ENCODE measurements at places on chromosomes 2 and 18.
A peak's percentile ranks its signal among the peaks of the same experiment; 100 is the strongest.

DNA sequence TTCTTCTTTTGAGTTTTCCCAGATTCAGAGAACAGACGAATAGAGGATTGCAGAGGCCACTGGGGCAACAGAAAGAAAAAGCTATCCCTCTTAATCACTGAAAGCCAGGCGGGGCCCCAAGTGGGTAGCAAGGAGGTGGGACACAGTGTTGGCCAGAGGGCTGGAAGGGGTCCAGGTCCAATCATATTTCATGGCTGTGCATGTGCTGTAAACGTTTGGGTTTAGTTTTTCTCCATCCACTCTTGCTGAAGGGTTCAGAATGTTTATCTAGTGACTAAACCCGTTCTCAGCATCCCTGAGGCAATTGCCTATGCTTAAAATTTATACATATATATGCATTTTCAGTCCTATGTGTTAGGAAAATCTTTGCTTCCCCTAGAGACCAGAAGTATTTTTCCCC lies 99.4 kb upstream of the EPHA4 start:
- DNase-seq = no peak

DNA sequence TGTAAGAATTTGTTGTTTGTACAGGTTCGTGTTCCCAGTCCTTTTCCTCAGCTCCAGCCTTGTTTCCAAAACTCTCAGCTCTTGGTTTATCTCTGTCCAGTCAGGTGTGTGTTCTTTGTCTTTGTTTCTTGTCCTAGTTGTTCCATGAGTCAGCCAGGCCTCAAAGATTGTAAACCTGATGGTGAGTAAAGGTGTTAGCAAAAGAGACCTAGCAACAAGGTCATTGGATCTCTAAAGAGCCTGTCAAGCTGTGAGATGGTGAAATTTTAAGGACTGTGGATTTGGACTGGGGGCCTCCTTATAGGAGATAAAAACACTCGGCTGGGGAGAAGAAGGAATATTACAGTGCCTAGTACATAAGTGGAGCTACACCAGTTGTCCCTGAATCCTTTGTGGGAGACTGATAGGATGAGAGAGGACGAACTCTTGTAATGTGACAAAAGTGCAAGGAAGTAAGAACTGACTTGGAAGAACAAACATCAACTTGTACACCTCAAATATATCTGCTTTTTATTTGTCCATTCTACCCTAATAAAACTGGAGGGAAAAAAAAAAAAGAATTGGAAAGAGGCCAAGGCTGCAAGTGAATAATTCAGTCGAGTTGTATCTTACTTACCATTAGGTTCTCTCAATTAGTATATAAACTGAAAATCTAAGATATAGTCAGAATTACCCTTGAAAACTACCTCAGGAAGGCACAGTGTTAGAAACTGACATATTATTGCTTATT lies 37.2 kb downstream of the ITGA6 start:
- no peak for DNase-seq

- no peak for DNase-seq
These were observed 36.9 kb upstream of the NT5C1B start for GRCh38 chr2:18626256-18626668.

GRCh38 chr2:138689705-138690104 lies 90.5 kb downstream of the NXPH2 start:
- no peak for DNase-seq

DNA sequence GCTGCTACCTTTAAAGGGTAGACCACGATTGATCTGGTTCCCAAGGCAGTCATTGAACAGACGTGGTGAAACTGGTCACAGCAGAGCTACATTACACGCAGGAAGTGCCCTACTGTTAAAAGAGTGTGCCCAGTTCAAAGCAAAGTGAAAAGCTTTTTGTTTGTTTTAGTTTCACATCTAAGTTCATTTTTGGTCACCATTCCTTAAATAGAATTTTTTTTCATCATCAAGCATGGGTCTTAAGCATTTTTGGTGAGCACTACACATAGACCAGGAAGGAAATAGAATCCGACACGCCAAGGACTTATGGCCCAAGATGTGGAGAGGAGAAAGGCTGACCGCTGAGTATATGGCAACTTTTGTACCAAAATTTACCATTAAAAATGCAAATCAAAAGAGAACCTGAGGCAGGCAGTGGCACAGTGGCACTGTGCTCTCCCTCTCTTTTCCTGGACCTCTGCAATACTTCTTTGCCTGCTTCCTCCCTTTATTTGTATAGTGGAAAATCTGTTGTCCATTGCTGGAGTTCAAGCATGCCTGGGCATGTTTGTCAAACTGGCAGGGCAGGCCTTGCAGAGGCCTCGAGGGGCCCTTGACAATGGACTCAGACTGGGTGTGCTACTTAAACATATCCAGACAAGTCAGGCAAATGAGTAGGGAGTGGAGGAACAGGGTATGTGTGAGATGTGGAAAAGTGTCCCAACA lies 42.6 kb upstream of the HNRNPA3 start:
- no peak for DNase-seq

DNA sequence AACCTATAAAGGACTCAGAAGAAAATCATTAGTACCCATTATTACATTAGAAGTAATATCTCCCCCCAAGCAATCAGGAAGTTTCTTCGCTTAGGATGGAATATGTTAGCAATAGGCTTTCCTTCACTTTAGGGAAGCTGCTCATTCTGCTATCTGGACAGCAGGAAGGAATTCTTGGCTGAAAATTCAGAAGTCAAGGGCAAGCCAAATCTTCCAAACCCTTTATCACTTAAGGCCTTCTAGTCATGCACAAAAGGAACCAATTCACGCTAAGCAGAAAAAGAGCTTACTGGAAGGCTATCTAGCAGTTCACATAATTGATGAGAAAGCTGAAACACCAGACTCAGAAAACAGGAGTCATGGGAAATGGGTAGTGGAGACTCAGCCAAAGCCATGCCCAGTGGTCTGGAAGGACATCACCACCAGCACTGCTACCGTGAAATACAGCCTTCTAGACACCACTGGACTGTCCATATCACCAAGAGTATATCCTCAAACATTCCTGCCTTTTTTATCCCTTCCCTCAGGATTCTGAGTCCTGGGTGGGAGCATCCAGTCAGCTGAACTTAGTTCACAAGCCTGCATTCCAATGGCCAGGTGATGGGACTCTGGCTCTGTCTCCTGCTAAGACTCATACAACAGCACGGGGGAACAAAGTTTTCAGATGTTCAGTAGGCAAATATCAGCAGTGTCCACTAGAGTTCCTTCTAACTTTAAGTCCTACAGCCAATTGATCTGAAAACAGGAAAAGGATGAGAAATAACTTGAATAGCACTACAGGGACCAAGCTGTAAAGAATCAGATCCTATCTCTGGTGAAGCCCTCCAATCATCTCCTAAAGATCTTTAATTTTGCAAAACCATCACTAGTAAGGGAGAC lies 14.8 kb upstream of the ADAM17 start:
- DNase-seq = no peak

DNA sequence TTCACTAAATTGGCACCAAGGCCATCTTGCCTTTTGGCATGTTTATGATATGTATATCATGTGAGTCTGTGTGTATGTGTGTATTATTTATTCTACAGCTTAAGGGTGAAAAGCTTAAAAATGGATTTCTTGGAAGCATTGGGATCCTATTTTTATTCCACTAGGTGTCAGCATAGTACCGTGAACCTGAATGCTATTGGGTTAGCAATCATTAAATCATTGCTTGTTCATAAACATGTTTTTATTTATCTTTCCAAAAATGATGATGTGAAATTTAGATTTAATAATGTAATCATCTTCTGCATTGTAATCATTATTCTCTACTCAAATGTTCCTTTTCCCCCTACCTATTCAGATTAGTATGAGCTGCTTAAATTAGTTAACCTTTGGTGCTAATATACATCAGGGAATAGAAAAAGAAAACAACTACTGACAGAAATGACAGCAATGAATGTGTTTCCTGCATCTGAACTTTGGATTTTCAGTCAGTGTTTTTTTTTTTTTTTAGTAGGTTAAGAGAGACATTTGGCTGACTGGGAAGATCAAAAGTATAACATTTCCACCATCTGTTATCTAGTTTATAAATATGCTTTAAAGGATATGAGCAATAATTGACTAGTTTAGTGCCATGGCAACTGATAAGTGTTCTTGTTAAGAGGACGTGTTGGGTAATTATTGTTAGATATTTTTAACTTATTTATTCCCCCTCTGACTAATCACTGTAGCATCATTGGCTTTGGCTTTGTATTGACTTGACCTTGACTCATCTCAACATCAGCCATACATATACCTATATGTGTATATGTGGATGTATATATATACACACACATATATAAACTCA lies 14.1 kb upstream of the ZSWIM2 start:
- DNase-seq = no peak

DNA sequence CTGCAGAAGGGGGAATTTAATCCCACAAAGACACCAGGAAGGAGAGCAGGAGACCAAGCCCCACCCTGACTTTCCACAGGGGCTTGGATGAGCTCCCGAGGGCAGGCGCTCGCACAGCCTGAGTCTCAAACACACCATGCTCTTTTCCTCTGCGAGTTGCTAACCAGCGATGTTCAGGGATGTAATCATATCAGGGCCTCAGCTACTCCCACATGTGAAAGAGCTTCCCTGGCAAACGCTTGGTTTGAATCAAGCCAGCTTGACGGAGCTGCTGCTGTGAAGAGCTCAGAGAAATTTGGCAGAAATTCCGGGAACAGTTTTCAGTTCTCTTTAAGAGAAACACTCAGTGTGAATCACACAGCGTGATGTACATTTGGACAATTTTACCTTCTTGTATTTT lies 385.8 kb downstream of the GALR1 start:
- DNase-seq = no peak

GRCh38 chr18:23612434-23613090 lies 26.3 kb upstream of the NPC1 start:
- no peak for DNase-seq

GRCh38 chr18:44290366-44290977 lies 390.2 kb upstream of the SETBP1 start:
- no peak for DNase-seq

DNA sequence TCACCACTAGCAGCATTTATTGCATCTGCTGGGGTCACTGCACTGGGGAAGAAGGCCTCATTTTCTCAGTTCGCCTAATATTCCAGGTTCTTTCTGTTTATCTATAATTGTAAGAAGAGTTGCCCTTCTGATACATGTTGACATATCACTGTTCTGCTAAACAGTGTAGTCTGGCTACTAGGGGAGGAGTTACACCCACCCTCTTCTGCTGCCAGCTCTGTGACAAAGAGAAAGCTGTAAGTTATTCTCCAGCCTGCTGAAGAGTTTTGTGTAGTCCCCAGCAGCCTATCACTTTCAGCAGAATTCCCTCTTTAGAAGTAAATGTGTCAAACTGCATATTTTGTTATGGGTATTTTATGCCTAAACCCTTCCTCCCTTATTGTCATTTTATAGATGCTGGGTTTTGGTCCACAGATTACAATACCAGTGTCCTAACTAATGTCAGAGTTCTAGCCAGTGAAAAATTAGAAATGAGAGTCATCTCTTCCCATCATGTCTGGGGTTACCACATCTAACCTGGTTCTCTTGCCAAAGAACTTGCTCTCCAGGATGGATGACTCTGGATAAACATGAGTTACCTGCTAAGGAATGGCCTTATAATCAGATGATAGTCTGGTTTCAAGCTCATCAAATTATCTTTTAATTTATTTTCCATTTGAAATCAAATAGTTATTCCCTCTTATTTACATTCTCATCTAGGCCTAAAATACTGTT lies 5.6 kb upstream of the MBOAT2 start:
- no peak for DNase-seq

- DNase-seq = peak; percentile 17
These were observed 81.8 kb upstream of the GAREM1 start for GRCh38 chr18:32552421-32553030.

- DNase-seq = no peak
These were observed 9.7 kb upstream of the NMUR1 start for GRCh38 chr2:231539991-231540390.

DNA sequence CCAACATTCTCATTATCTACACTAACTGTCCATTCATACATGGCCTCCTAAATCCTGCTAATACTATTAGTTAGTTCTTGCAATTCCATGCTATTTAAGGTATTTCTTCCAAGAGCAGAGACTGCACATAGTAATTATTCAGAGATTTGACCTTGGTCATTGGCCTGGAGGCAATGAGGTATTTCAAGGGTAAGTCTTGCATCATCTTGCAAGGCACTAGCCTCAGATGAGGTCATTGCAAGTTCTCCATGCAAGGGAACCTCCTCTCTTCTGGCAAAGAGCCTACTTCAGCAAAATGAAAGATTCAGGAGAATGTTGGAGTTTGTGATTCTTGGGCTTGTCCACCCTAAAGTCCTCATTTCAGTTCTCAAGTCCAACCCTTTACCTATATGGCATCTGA lies 48.5 kb upstream of the IKZF2 start:
- DNase-seq = no peak

- DNase-seq = no peak
These were observed 115.4 kb upstream of the STK17B start for GRCh38 chr2:196286821-196287220.

DNA sequence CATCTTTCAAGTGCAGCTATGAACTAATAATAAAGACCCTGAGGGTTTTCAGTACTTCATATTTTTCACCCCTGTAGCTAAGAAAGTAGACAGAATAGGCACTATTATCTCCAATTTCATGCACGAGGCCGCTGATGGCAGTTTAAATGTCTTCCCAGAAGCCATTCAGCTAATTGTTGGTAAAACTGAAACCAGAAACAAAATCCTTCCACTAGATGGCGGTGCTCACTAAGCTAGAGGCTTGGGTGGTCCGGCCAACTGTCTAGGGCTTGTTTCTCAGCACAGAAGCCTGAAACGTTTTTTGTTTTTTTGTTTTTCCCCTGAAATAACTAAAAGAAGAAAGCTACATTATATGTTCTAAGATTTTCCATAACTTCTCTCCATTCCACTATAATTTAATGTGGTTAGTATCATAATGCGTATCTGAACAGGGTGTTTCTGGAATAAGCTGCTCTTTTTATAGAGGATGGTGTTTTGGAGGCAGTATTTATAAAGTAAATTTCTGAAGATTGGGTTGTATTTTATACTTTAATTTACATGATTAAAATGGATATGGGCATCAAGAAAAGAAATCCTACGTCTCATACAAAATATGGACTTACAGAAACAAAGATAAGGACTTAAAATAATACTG lies 159.4 kb downstream of the PIK3C3 start:
- DNase-seq = peak; percentile 24

- DNase-seq = no peak
These were observed 172.2 kb upstream of the RASGRP3 start for GRCh38 chr2:33304032-33304864.

DNA sequence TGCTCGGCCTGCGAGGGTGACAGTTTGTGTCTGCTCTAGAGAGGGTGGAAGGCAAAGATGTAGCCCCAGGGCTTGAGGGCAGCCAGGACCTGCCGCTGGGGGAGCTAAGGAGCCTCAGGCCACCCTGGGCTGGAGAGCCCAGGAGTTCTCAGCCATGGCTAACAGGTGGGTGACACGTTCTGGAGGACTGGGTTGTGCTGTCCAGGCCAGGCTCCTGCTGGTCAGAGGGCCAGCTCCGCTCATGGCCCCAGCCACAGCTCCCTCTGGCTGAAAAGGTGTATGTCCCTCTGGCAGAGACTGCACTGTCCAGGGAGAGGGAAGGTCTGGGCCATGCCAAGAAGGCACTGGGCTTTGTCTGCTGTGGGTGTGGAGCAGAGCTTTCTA lies 19.2 kb downstream of the TMEM185B start:
- DNase-seq = no peak

- no peak for DNase-seq
These were observed 327.0 kb downstream of the PDE11A start for GRCh38 chr2:177745531-177745930.

- no peak for DNase-seq
These were observed 489.3 kb upstream of the CHST9 start for GRCh38 chr18:27674411-27674810.

- no peak for DNase-seq
These were observed 33.9 kb downstream of the LRRFIP1 start for GRCh38 chr2:237661270-237661669.

GRCh38 chr2:195108182-195108581 lies 548.8 kb upstream of the SLC39A10 start:
- no peak for DNase-seq
